ENCODE measurements at places on chromosomes 3 and 15.

DNA sequence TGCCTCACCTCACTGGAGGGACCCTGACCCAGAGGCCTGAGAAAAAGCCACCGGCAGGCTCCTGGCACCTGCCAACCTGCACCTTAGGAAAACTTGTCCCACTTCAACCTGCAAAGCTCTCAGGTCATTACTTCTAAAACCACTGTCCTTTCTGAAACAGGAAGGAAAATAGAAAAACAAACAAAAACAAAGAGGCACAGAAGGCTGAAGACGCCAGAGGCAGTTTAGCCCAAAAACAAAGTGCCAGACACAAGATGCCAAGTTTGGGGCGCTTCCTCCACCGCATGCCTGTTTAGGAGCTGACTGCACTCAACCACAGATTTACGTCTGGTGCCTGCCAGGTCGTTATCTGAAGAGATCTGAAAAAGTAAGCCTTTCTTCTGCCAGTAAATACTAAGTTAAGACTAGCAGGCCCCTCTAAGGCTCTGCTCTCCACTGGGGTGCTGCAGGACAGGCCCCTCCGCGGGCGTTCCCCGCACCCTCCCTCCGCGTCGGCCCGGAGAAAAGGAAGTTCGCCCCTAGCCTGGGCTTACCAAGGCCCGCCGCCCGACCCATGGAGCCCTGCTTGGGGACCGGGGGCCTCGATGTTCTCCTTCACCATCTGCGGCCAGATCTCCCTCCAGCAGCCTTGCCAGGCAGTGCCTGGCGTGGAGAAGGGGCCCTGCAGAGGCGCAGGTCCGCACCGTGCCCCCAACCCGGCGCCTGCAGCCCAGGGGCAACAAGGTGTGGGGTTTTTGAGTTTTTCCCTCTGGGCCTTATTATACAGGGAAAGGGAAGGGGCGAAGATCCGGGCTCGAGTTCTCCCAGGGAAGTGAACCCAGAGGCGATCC is 1.3 kb downstream of the GOLGA8A start:
- DNase-seq: peak; percentile 68

GRCh38 chr3:58672880-58673279 is 6.3 kb upstream of the FAM3D start:
- no peak for DNase-seq

DNA sequence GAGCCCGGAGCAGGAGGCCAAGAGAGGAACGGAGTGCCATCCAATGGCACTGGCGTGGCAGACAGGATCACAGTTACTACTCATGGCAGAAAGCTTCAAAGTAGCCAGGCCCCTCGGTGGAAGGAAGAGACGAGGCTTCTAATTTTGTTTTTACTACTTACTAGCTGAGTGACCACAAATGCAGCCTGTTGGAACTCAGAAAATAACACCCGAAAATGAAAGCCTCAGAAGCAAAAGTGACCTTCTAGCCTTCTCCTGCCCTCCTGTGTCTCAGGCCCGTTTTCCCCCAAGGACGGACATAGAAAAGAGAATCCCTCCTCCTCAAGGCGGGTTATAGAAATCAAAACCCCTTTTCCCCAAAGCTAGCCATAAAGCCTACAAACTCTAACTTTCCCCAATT is 9.9 kb upstream of the STRA6 start:
- no peak for DNase-seq

DNA sequence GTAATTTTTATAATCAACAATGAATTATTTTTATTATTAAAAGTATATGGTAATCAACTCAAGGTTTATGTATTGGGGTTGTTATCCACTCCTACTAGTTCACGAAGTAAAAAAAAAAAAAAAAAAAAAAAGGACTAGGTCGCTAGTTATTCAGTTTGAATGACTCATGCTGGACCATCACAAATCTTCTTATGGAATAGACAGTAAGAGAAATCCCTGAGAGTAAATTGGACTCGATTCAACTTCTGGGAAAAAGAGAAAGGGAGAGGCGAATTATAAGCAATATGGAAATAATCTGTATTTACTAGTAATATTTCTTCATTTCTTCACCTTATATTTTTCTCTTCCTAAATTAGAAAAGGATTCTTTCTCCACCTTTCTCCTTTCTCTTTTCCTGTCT is 2.0 kb downstream of the MYEF2 start:
- no peak for DNase-seq

DNA sequence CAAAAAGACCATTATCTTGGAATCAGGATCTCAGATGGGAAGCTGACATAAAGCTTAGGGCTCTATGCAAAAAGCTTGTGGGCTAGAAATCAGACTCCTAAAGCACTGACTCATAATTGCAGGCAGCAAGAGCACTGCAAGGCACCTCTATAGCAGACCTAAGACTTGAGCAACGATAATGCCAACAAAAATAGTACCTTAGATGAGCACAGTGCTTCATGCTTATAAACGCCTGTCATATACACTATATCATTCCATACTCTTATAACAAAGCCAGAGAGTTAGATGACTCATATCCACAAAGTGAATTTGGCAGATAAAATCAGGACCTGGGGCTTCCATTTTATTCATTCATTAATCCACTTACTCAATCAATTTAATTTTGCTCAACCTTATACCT is 560.8 kb downstream of the MCTP2 start:
- no peak for DNase-seq

DNA sequence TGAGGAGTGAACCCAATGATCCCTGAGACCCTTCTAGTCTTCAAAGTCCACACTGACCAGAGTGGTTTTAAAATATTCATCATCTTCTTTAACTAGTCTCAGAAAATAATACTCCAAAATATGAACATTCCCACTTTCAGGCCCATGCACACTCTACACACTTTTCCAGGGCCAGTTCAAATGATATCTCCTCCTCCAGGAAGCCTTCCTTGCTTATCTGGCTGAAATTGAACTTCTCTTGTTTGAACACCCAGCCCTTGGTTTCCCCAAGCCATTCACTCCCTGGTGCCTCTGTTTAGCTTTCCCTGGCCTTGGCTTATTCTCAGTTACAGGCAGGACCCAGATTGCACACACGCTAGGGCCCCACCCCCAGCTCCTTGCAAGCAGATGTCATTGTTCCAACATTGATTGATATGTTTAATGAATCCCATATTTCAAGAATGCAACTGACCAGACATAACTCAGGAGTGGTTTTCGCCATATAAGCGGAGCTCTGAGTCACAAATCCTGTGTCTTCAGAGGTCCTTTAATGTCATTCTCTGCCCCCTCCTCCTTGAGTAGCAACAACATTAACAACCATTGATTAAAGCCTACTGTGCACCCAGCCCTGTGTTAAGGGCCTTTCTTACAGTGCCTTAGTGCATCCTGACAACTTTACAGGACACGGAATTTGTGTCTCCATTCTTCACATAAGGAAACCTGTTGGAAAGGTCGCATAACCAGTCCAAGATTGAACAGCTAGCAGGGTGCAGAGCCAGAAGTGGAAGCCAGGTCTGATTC is 2.1 kb downstream of the ITGA11 start:
- DNase-seq: peak; percentile 6

- no peak for DNase-seq
These were observed 98.1 kb downstream of the CADPS start for GRCh38 chr3:62777130-62777529.

- DNase-seq: no peak
These were observed 139.7 kb downstream of the CD47 start for GRCh38 chr3:107951126-107951525.

DNA sequence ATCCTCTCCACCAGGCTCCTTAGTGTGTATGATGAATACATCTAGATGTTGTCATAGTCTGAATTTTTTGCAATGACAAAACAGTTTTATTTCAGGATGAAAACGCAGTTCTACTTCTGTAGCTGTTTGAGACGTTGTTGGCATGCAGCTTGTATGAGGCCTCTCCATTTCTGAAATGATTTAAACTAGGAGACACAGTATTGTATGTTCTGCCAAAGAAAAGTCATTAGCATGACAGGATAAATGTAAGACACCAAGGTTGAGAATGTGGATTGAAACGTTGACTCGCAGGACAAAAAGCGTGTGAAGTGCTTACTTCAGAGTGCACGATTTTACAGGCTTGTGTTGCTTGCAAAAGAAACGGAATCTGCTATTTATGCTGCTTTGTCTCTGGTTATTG is 35.3 kb downstream of the ABHD17C start:
- DNase-seq: no peak

DNA sequence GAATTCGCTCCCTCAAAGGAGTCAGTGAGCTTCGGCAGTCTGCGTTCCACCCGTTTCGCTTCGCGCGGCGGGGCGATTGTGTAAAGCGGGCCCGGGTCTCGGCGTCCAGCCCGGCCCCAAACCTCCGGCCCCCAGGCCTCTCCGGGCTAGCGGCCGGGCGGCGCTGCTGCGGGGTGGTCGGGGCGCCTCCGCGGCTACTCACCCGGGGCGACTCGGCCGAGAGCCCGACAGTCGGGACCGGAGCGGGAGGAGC is 412 bp downstream of the CHDH start:
- DNase-seq: no peak

DNA sequence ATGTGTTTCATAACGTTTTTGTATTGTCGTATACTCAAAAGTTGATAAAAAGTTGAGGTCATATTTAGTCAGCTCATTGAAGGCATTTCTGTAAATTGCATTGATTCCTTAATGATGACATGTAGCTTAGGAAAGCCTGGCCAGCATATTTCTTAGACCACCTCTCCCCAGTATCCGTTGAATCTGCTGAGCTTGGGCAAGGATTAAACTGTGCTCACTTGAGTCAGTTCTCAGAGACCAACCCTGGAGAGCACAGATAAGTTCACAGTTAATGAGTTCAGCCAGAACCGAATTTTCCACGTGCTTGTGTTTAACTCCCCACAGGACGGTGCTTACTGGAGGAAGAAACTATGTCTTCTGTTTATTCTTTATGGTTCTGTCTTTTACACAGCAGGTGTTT is 132.7 kb downstream of the SLC25A26 start:
- DNase-seq: no peak

DNA sequence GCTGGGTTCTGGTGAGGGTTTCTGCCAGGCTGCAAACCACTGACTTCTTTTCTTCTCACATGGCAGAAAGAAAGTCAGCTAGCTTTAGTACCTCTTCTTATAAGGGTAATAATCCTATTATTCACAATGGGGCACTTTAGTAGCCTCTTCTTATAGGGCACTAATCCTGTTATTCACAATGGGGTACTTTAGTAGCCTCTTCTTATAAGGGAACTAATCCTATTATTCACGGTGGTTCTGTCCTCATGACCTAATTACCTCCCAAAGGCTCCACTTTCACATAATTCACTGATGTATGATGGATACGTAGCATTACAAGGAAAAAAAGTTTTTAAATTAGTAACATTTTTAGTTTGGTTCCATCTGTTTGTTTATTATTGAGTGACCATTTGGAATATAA is 671.3 kb downstream of the NSUN3 start:
- DNase-seq: no peak

DNA sequence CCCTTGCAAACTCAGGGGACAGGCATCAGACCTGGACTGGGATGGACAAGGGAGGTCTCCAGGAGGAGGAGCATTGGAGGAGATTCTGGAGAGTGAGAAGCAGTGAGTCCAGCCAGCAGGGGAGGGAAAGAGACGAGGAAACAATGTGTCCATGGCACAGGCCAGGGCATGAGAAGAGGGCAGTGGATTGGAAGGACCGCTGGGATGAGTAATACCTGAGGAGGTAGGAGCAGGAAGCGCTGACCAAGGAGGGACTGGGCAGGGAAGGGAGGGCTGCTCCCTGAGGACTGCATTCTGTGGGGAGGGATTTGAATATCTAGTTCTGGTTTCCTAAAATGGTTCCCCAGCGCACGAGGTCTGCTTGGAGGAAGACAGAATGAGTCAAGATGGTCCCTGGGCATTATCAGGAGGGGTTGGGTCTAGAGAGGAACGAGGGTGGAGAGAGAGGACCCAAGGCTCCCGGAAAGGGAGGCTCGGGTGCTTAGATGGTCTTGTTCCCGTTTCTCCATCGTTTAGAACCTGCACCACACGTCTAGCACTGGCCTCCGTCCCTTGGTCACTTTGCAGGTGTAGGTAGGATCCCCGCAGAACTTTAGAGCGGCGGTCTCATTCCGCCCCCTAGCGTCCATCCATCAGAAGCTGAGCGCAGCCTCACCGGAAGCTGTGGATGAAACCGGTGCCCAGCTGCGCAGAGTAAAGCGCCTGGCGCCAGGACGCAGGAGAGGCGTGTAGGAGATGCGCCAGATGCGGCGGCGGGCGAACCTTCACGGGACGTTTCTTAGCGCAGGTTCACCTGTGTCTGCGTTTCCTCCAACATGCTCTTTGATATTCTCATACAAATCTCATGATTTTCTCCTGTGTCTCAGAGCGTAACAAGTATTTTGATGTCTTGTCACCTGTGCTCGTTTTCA is 190.7 kb upstream of the NDN start:
- DNase-seq: peak; percentile 69

DNA sequence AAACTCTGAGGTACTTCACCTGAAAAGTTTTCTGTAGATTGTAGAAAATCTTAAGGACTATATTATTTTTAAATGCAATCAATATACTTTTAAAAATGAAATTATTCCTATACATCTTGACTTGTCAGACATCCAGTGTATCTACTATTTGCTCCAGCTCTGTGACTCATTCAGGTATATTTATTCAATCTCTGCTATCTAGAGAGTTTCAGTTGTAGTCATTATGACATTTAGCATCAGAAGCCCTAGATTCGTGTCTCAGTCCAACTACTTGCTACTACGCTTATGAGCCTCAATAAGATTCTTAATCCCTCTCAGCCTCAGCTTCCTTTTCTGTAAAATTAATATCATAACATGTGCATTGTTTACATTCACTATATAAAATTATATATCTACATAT is 22.3 kb upstream of the EIF1B start:
- no peak for DNase-seq

DNA sequence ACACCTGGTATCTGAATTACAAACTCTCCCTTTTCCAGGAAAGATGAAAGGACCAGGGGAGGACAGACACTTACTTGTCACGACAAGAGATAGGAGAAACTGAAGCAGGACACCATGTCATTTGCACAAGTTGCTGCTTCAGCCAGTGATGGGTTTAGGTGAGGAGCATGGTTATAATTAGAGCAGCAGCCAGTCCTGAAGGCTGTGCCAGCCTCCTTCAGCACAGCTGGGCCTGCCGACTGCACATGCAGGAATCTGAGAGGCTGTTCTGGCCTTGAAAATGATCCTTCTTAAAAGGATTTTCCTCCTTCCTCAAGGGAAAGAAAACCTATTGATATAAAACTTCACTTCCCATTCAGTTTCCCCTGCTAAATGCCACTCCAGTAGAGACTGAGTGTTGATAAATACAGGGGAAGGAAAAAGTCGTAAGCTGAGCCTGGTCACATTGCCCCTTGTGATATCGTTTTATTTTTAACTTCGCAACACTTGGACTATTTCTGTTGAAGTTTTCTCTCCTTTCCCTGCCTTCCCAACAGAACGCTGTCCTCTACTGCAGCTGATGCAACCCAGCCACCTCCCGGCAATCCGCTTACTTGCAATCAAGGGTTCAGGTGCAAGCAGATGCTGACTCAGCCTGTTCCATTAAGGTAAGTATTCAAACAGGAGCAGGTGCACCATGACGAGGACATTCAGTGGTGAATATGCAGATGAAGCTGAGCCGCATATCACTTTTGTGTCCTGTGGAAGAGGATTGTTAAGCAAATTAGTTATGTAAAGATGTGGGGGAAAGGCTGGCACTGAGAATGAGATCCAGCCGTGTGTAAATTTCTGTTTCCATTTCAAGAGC is at the start of gene FBXO40:
FBXO40 (plus strand) TSS at position 524 of the 847 bp plus-strand sequence. CDS start 27,197 bp downstream, outside the sequence.
- DNase-seq: no peak

GRCh38 chr3:139987908-139988307 is 52.9 kb downstream of the CLSTN2 start:
- no peak for DNase-seq

Data from activated CD8-positive, alpha-beta memory T cell treated with anti-CD3 and anti-CD28 coated beads, Interleukin-2, amount 50 U/mL, for 48 hours (primary cell).